Naive thymus-derived CD4-positive, alpha-beta T cell (primary cell): ENCODE measurements at places on chromosomes 7 and 10. TPM values are rescaled to one million over a fixed set of nuclear protein-coding genes. Genes with fewer than 3 reads are reported as not detected.

The LCOR gene
- 51.8 TPM for total RNA-seq

DNA sequence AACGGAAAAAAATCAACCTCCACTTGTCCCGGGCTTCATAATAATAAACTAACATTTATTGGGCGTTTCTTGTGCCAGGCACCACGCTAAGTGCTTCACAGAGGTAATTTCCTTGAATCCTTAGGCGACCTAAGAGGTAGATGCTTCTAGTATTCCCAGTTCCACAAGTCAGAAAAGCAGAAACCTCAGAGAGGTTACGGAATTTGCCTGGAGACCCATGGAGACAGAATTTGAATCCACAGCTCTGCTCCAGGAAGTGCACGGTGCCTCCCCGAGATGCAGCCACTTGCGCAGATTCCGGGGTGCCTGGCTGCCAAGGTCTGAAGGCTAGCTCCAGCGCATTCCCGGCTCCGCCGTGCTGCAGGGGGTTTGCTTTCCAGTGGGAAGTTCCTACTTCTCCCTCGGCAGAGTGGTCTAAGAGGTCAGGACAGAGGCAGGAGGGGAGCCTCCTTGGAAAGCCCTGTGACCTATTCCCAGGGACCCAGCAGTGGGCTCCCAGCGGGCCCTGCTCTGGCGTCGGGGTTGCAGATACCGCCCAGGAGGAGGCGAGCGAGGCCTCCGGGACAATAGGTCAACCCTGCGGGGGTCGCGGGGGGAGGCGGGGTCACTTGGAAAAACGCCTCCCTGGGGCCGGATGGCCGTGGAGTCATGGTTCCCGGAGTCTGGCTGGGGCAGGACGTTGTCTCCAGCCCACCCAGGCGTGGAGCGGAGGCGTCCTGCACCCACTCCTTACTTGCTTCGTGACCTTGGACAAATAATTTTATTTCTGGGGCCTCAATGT is 10.1 kb upstream of the NKX2-3 start:
- DNase-seq: no peak

DNA sequence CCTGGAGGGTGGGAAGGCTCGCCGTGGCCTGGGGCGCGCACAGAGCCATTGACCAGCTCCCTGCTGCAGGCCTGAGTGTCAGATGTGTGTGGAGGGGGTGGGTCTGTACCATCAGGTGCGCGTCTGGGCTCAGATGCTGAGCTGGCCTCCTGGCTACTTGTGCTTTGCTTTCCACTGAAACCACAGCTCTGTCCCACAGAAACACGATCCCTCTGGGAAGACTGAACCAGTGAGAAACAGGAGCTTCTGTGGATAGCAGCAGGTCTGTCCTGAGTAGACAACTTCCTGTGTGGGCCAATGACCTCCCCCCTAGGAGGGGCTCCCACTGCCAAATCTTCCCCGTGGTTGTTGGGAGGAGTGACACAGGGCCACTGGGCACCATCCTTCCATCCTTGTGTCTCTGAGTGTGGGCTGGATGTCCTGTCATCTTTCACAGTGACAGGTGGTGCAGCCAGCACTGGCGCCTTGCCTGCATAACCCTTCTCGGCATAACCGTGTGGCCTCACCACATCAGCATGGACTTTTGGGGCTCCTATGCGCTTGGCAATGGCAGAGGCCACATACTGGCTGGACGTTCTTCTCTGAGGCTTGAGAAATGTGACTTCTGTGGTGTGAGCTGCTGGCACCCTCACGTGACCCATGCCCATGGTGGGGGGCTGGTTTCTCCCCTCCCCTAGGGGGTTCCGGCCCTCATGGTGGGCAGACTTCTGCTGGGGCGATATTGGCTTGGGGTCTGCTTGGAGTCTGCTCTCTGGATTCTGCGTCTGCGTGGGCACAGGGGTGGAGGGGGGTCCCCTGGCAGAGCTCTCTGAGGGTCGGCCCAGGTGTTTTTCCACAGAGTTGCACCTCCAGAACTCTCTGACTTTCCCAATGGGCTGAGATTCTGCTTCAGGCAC is 245.5 kb upstream of the GRB10 start:
- DNase-seq: no peak

The RBP3 gene
- total RNA-seq: not detected in 2 replicates

DNA sequence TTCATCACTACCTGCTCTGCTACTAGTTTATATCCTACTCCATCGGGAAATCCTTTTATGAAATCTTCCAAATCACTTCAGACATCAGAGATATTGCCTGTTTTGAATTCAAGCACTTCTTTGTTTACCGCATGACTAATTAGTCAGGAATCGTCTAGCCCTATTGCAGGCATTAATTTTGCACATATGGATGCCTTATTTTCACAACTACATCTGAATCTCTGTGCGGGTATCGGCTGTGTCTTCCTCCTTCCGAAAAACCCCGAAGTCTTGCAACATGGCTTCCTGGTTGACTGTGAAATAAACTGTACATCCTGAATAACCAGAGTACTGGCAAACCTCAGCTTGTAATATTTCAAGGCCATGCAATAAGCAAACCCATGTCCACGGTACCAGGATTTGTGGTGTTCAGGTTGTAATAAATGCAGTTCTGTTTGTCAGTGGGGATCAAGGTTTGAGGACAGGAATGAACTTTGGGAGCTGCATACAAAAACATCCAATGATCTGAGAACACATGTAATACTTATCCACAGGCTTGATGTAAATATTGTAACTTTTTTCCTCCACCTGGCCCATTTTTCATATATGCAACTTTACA is 642.1 kb downstream of the PARD3 start:
- no peak for DNase-seq

GRCh38 chr7:106795877-106796231 is 69.2 kb upstream of the PIK3CG start:
- DNase-seq: no peak

DNA sequence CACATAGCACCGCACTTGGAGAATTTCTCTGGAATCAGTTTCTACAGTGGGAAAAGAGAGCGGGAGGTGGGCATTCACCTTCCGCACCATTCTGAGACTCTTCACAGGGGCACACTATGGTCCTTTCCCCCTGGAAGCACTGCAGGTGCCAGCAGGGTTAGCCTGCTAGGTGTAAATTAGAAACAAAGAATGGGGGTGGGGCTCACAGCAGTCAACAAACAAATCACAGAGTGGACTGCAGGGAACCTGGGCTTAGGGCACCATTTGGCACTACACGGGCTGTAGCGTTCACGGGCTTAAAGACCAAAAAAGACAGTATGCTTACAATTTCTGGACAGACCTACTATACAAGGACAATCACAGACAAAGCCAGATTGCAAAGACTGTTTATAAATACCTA is 8.0 kb upstream of the PKD1L1 start:
- DNase-seq: no peak

- no peak for DNase-seq
Observed at GRCh38 chr7:22204312-22204711, 152.6 kb downstream of the RAPGEF5 start.

GRCh38 chr7:71251706-71252105 is 119.8 kb downstream of the GALNT17 start:
- DNase-seq: no peak

The SLC16A12 gene
- total RNA-seq: not detected in 2 replicates

- DNase-seq: no peak
Observed at GRCh38 chr7:32018845-32019578, 51.2 kb downstream of the PDE1C start.

- DNase-seq: no peak
Observed at GRCh38 chr10:6813856-6814255, 233.8 kb upstream of the PRKCQ start.

GRCh38 chr7:130909161-130909836 is 175.3 kb upstream of the KLF14 start:
- DNase-seq: no peak

The CYP26C1 gene
- 0.11 TPM for total RNA-seq

The FAM200A gene
- 13.6 TPM for total RNA-seq

The SPDYE1 gene
- total RNA-seq: not detected

- peak; percentile 23 for DNase-seq
Observed at GRCh38 chr10:7272008-7272407, 138.8 kb downstream of the SFMBT2 start.

The OPN1SW gene
- total RNA-seq: not detected

The TMEM236 gene
- not detected for total RNA-seq

GRCh38 chr7:113504691-113505090 is 386.3 kb upstream of the SMIM30 start:
- DNase-seq: no peak

- DNase-seq: no peak
Observed at GRCh38 chr10:23999445-23999844, 209.5 kb upstream of the KIAA1217 start.

DNA sequence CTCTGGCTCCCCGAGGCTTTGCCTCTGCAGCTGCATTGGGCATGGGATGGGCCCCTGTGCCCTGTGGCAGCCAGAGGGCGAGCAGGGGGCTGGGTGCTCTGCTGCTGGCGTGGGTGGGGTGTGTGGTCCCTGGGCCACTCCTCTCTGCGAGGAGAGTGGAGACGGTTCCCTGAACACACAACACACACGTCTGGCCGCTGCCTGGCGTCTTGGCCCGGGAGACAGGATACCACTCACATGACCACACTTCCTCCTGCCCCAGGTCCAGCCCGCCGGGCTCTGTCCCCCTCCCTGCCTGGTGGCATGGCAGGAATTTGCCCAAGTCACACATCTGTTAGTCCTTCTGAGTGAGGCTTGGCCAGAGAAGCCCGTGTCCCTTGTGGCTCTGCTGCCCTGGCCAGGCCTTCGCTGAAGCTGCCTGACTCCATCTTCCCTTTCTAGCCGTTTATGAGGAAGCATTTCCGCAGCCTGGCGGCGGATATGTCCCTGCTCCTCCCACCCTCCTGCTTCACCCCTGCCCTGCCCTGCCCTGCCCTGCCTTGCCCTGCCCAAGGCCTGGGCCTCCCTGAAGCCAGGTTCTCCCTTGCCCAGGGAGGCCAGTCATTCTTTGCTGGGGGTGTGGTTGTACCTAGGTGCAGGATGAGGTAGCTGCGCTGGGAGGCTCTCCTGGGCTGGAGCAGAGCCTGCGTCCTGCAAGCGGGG is 3.0 kb downstream of the BRI3 start:
- no peak for DNase-seq

DNA sequence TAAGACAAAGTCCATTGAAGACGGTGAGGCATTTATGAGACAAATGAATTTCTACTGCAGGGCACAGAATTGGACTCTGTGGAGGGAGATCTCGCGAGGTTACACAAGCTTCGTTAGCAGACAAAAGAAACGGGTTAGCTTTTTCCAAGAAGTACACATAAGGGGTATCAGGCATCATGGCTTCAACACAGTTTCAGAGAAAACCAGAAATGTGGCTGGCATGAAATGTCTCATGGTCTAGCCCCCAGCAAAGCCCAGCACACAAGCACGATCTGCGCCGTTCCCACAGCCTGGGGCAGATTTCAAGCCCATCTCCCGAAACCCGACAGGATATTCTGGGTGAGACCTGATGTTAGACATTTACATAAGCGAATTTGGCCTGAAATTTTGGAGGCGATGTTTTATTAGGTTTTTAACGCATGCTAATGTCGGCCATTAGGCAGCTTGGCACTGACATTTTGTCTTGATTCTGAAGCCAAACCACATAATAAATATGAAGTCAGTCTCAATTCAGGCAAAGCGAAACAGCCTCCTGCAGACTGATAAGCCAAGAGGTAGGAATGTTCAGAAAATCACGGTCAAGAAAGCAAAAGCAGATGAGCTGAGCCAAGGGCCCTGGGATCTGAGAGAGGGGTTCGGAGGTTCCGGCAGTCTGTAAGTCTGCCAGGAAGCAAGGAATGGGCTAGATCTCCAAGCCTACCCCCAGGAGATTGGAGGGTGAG is 240.5 kb downstream of the PRPF18 start:
- DNase-seq: no peak

DNA sequence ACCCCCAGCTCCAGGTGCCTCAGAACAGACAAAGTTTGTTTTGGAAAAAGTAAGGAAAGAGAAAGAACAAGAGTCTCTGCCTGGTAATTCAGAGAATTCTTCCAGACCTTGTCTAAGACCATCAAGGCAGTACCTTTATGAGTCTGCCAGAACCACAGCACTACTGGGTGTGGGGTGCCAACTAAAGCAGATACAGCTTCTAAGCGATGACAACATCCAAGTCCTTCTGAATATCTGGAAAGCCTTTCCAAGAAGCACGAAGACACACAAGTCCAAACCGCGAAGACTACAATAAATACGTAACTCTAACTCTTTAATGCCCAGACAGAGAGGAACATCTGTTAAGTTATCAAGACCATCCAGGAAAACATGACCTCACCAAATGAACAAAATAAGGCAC is 94.3 kb downstream of the SIRT1 start:
- DNase-seq: no peak

- no peak for DNase-seq
Observed at GRCh38 chr10:6702030-6702429, 122.0 kb upstream of the PRKCQ start.

DNA sequence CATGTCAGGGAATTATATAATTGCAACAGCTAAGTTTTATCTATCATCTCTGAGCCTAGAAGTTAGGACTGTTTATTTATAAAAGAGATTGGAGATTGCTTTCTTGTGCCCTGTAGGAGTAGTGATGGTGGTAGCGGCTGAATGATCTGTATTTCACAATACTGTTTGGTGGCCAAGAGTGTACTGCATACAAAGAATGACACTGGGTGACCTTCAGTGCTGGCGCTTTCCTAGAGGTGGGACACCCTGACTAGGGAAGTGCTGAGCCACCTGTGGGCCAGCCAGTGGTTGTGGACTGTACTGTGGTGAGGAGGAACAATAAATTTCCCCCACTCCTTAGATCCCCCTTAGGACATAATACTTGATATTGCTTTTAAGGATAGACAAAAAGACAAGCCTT is 53.0 kb downstream of the COPG2 start:
- no peak for DNase-seq

The ZNF777 gene
- 15.9 TPM for total RNA-seq

The SPDYE16 gene
- total RNA-seq: 0.88 TPM

The PRLHR gene
- not detected for total RNA-seq

The TAS2R5 gene
- total RNA-seq: 2.4 TPM

The SLC16A9 gene
- not detected for total RNA-seq

GRCh38 chr7:20284003-20284770 is 46.5 kb upstream of the ITGB8 start:
- DNase-seq: no peak

DNA sequence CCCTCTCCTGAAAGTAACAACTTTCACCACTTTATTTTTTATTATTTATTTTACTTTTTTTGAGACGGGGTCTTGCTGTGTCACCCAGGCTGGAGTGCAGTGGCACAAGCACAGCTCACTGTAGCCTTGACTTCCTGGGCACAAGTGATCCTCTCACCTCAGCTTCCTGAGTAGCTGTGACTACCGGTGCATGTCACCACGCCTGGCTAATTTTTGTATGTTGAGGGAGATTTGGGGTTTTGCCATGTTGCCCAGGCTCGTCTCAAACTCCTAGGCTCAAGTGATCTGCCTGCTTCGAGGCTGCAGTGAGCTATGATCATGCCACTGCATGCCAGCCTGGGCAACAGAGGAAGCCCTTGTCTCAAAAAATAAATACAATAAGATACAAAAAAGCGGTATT is 14.9 kb upstream of the SLIT1 start:
- DNase-seq: no peak

The PRXL2A gene
- 5.6 TPM for total RNA-seq

DNA sequence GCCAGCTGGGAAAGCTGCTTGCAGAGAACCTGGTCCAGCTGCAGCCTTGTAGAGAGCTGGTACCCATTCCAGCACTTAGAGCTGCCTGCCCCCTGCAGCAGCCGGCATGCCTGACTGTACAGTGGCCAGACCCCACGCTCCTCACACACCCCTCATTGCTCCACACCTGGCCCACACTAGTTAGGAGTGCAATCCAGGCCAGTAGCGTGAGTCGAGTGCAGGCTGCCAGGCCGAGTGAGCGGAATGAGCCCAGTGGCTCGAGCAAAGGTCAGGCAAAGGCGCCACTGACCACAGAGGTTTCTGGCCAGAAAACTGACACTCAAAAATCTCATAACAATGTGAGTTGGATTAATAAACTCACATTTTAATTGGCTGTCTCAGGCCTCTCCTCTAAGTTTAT is 921.7 kb upstream of the KCND2 start:
- no peak for DNase-seq
